Metanephros (tissue), 2 donors: ENCODE measurements at places on chromosomes 3 and 15. TPM values are rescaled to one million over a fixed set of nuclear protein-coding genes. Genes with fewer than 3 reads are reported as not detected.

Gene NR1I2
- 0.47 TPM for total RNA-seq

Gene NMNAT3
- 19.6 TPM for total RNA-seq

Gene ZBED2
- not detected for total RNA-seq

Gene CHRM5
- not detected for total RNA-seq

Gene ASB14
- 0.12 TPM for total RNA-seq

Gene EBLN2
- 12.1 TPM for total RNA-seq

Gene OR5K2
- not detected for total RNA-seq

Gene FETUB
- not detected for total RNA-seq

Gene GOLGA8S
- 0.12 TPM for total RNA-seq

Gene FEZF2
- total RNA-seq: not detected

Gene COL6A5
- total RNA-seq: 0.06 TPM

Gene SCN11A
- total RNA-seq: 1.5 TPM

Gene XXYLT1
- total RNA-seq: 28.6 TPM

Gene PFN2
- total RNA-seq: 198 TPM

Gene LRRC31
- total RNA-seq: not detected

Gene ITGA11
- total RNA-seq: 12.9 TPM

Gene GRAMD1C
- total RNA-seq: 29.0 TPM

Gene BOC
- total RNA-seq: 40.6 TPM

Gene CIDEC
- 0.18 TPM for total RNA-seq

Gene IGF1R
- total RNA-seq: 87.6 TPM

Gene THUMPD3
- 32.9 TPM for total RNA-seq

Gene ALAS1
- total RNA-seq: 41.9 TPM

Gene CSPG4
- total RNA-seq: 45.7 TPM

Gene PRSS50
- total RNA-seq: 0.99 TPM
